Large intestine (tissue), 12 donors: ENCODE measurements at places on chromosomes 11 and 22.

DNA sequence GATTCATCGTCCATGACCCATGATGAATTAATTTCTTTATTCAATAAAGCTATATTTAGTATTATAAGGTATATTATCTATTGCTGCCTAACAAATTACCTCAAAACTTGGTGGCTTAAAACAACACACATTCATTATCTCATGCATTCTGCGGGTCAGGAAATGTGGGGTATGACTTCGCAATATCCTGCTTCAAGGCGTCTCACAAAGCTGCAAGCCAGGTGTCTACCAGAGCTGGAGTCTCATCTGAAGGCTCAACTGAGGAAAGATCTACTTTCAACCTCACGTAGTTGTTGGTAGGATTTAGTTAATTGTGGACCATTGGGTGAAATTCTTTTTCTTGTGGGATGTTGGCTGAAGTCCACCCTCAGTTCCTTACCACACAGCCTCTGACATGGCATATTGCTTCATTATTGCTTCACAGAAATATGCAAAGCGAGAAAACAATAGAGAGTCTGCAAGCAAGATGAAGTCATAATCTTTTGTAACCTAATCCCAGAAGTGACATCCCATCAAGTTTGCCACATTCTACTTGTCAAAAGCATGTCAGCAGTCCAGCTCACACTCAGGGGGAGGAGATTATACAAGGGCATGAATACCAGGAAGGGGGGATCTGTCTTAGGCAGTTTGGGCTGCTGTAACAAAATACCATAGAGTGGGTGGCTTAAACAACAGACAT, 45.1 kb downstream of the KREMEN1 start:
- no peak overlapping the region for H3K4me3 ChIP-seq
- H3K27ac ChIP-seq = no peak overlapping the region
- no peak for DNase-seq
- peaks cover 9% of the 10 kb centered on the region for H3K36me3 ChIP-seq

DNA sequence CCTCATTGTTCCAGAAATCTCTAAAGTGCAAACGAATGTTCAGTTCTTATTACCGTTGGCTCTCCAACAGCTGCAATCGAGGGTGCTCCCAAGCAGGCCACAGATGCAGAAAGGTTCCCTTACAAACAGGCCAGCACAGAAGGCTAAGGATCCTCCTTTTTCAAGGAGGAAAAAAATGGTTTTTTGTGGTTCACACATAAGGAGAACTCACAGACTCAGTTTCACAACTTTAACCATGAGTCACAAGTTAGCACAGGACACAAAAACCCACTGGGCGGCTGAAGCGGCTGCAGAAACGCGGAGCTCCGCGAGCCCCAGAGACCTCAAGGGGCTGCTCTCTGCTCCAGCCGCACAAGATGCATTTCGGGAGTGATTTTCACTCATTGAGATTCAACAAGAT, 98.2 kb upstream of the PRR5 start:
- no peaks in the 10 kb centered on the region for H3K4me1 ChIP-seq
- no peak overlapping the region for H3K4me3 ChIP-seq
- peaks cover 3% of the 10 kb centered on the region for H3K27me3 ChIP-seq
- DNase-seq = no peak
- H3K36me3 ChIP-seq = no peaks in the 10 kb centered on the region

GRCh38 chr22:40542821-40543540, 93.5 kb downstream of the MRTFA start:
- H3K36me3 ChIP-seq = no peaks in the 10 kb centered on the region
- H3K27ac ChIP-seq = no peak overlapping the region
- no peaks in the 10 kb centered on the region for H3K4me1 ChIP-seq
- H3K27me3 ChIP-seq = no peaks in the 10 kb centered on the region
- DNase-seq = no peak

DNA sequence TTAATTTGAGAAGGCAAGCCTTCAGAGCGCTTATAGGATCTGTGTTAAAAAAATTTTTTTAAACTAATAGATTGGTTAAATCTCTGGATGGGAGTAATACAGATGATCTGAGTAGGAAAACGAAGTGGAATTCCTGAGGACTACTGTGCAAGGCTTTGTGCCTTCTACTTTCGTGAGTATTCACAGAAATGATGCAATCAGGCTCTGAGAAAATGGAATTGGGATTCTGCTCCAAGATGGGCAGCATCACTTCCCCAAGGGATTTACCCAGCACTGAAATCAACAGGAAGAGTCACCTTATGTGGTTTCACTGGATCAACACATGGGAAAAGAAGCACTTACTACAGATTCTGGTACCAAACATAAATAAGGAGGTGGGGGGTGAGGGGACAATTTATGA, 12.5 kb downstream of the KMT5B start:
- peaks cover 4% of the 10 kb centered on the region for H3K36me3 ChIP-seq
- no peaks in the 10 kb centered on the region for H3K27me3 ChIP-seq
- H3K27ac ChIP-seq = no peak overlapping the region
- H3K4me1 ChIP-seq = no peaks in the 10 kb centered on the region
- DNase-seq = no peak

GRCh38 chr11:9091044-9091922, at the start of gene SCUBE2:
Gene SCUBE2 (minus strand): TSS chr11:9091599. CDS start chr11:9091528, 71 bp downstream.
- peak within 1 kb of the TSS; percentile 30 for H3K4me3 ChIP-seq
- H3K36me3 ChIP-seq = no peaks in the 10 kb centered on the region
- no peak within 1 kb of the TSS for H3K27ac ChIP-seq
- H3K4me1 ChIP-seq = peaks cover 24% of the 10 kb centered on the region

GRCh38 chr11:70861559-70861958, 390.8 kb downstream of the SHANK2 start:
- no peak overlapping the region for H3K27ac ChIP-seq
- no peaks in the 10 kb centered on the region for H3K36me3 ChIP-seq
- DNase-seq = no peak
- no peaks in the 10 kb centered on the region for H3K27me3 ChIP-seq
- H3K4me1 ChIP-seq = no peaks in the 10 kb centered on the region
- H3K4me3 ChIP-seq = no peak overlapping the region

DNA sequence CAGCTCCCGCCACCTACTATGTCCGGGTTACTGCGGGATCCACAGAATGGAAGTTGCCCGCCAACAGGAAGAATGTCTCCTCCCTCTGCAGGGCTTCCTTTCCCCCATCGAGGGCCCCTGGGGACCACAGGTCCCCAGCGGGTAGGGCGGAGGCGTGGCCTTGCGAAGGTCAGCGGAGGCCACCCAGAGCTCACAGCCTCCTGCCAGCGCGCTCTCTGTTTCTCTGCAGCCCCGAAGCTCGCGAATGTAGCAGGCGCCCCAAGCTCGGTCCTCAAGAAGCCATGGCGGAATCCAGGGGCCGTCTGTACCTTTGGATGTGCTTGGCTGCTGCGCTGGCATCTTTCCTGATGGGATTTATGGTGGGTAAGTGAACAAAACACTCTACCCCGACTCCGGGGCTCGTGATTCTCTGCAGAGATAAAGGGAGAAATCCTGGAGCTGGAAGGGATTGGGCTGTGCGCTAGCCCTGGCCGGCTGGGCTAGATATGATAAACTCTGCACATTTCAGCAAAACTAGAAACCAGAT, at the start of gene NAALAD2:
TSS of gene NAALAD2 (plus strand) at position 186 of the 526 bp plus-strand sequence. CDS start at position 282, 96 bp downstream.
- H3K4me3 ChIP-seq = peak within 1 kb of the TSS; percentile 48
- no peaks in the 10 kb centered on the region for H3K4me1 ChIP-seq
- H3K27me3 ChIP-seq = peaks cover 10% of the 10 kb centered on the region

GRCh38 chr11:393219-394033, 583 bp upstream of the PKP3 start:
- H3K36me3 ChIP-seq = peaks cover 5% of the 10 kb centered on the region
- no peaks in the 10 kb centered on the region for H3K27me3 ChIP-seq
- H3K4me3 ChIP-seq = peak overlapping the region; percentile 83
- peak; percentile 87 for DNase-seq
- peaks cover 27% of the 10 kb centered on the region for H3K4me1 ChIP-seq

DNA sequence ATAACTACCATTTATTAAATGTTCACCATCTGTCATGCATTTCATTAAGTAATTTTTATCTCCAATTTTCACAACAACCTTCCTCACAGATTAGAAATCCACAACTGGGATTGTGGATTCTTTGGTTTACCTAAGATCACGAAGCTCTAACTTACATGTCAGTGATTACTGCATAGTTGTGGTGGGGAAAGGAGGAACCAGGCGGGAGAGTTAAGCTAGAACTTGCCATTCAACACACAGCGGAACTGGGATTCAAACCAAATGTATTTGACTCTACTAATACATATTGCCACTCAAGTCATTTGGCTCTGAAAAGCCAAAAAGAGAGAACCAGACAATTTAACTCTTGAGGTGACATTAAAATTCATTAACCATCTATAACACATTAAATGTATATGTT, 10.4 kb upstream of the LAYN start:
- no peak overlapping the region for H3K27ac ChIP-seq
- no peaks in the 10 kb centered on the region for H3K36me3 ChIP-seq

DNA sequence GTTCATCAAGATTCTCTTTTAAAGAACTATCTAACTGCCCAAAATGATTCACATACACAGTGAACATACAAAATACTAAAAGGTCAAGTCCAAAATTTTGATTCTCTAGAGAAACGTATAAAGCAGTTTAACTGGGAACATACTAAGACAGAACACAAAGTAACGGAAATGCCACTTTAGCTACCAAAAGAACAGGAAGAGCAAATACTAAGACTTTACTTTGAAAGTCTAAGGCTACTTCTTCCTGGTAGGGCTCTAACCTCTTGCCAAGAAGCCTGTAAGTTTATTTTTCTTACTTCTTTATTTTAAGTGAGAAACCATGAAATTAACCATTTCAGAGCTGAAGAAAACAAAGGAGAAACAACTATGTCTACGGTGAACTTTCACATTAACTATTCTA, 6.2 kb downstream of the PICALM start:
- no peak overlapping the region for H3K4me3 ChIP-seq
- no peak for DNase-seq
